ENCODE measurements at places on chromosomes 7 and 10.

DNA sequence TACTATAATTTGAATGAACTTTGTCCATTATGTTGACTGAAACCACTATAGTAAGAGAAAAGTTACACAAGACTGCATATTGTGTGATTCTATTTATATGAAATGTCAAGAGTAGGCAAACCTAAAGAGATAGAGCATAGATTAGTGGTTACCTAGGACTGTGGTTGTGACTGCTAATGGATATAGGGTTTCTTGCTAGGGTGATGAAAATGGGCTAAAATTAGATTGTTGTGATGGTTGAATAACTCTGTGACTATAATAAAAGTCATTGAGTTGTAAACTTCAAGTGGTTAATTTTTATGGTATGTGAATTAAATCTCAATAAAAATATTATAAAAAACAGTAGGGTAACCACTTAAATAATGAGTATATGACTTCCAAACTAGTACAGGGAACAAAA lies 142.9 kb upstream of the AHR start:
- DNase-seq: no peak

GRCh38 chr7:71633551-71634008 lies 501.6 kb downstream of the GALNT17 start:
- DNase-seq: no peak

DNA sequence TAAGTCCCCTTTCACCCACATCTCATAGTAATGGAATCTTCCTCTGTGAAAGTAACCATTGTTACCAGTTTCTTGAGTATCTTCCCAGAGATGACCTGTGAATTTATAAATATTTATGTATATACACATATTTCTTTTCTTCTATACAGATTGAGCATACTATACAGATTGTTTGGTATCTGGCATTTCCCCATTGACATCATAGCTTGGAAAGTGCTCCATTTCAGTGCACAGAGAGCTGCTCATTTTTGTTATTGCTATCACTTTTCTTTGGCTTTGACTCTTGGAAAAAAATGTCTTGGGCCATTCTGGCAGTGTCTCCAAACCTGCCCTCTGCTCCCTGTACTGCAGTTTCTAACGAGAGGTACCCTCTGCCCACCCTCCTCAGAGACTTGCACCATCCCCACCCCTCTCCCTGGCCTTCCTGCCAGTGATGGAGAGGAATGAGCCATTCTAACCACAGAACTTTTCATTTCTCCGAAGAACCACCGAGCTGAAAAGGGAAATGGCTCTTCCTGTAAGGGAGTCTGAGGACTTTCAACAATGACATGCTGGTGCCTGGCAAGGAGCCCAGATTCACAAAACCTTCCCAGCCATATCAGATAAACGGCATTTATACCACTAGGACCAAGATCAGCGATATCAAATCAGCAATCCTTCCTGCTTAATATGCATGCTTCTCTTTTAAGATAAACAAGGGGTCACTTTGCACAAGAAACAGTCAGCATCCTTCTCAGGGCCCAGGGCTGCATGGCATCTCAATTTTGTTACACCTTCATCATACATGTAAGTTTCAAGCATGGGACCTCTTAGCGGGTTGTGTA lies 19.7 kb upstream of the CCSER2 start:
- DNase-seq: peak; percentile 5

- peak; percentile 48 for DNase-seq
These were observed 22.3 kb downstream of the AMZ1 start for GRCh38 chr7:2710286-2710655.

DNA sequence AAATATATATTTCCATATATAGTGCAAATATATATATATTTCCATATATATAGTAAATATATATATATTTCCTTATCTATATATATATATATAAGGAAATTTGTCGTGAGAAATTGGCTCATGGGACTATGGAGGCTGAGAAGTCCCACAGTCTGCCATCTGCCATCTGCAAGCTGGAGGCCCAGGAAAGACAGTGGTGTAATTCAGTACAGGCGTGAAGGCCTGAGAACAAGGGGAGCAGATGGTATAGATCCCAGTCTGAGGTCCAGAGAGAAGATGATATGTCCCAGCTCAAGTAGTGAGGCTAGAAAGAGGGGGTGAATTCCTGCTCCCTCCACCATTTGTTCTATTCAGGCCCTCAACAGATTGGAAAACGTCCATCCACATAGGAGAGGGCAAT lies 78.9 kb downstream of the MTPN start:
- no peak for DNase-seq

GRCh38 chr7:135246191-135246825 lies 12.7 kb downstream of the STRA8 start:
- DNase-seq: no peak

DNA sequence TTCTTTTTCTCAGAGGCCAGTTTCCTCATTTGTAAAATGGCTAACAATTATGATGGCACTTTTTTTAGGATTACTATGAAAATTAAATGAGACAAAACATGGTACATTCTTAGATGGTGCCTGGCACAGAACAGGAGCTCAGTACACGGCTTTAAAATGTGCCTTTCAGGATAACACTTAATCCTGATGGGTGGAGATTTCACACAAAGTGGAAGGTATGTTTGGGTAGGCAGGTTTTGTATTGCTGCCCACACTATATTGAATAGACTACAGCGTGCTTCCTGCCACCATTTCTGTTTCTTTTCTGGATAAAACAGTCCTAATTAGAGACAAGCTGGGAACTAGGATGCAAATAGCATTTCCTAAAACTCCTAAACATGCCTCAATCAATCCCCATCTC lies 22.0 kb upstream of the IMPDH1 start:
- no peak for DNase-seq

GRCh38 chr10:48948470-48949037 lies 8.9 kb upstream of the LRRC18 start:
- no peak for DNase-seq

- no peak for DNase-seq
These were observed 168.8 kb upstream of the FRMD4A start for GRCh38 chr10:14499601-14499904.

DNA sequence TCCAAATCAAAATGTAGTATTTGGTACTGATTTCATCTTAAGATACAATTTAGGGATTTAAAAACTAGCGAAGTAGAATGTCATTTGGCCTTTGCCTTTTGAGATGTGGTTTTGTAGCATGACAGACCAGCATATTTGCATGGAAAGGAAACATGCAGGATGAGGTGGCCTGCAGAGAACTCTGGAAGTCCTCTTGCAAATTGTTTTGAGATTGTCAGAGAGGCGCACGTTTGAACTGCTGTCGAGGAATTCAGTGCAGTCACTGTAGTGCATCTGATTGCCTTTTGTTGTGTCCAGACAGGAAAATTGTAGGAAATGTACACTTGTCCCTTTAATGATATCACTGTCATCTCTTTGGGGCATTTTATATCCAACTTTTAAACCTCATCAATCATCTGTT lies 136.7 kb downstream of the CELF2 start:
- no peak for DNase-seq

DNA sequence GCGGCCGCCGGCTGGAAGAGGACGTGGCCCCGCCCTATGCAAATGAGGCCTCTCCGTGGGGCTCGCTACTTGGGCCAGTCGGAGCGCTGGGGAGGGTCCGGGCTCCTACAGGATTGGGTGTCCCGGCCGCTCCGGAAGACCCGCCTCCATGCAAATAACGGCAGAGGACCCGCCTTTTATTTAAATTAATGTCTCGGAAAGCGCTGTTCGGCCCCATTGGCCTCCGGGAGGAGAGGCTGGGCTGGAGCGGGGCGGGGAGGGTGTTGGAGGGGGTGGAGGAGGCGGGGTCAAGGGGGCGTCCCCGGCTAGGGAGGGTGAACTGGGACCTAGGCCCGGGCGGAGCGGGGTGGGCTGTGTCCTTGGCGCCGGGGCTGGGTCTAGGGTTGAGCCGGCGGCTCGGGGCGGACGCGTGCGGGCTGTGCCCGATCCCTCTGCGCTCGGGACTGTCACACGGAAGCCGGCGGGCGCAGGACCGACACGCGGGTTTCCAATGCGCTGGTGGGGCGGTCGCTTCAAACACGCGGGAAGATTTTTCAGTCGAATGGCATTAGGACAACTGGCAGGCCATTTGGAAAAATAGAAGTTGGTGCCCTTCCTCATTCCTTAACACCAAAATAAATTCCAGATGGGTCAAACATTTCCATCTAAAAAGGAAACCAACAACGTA lies 344 bp upstream of the POLM start:
- DNase-seq: peak; percentile 99

GRCh38 chr10:124743191-124744101 lies 732 bp downstream of the FAM53B start:
- DNase-seq: no peak

DNA sequence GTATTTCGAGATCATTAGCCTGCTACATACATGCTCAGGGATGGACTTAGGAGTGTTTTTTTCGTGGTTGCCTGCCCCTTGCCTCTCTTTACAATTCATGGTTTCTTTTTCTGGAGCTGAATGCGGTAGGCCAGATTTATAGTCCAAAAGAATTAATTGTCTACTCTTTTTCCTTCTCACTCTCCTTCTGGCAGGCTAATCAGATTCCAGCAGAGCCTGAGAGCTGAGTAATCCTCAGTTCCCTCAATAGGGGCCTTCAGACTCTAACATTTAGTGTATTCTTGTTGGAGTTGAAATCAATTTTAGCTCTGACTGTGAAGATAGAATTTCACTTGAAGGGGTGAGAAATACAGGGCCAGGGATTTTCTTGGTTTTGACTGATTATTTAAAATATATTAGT lies 16.4 kb downstream of the SORCS3 start:
- no peak for DNase-seq

- DNase-seq: no peak
These were observed 68.2 kb upstream of the AGK start for GRCh38 chr7:141483044-141483443.

DNA sequence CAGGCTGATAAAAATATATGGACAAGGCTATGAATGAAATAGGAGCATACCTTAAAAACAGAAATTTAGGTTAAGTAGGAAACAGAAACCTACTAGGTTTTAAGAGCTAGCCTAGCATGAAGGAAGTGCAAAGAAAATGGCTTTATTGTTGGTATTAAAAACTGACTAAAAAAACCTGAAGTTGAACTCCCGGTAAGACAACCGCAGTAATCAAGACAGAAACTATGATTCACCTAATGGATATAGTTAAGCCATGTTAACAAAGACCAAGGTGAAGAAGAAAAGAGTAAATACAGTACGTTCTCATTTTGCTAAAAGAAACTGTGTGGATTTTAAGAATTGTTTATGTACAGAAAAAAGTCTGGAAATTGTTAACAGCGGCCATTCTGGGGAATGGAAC lies 2.5 kb downstream of the RTKN2 start:
- DNase-seq: no peak

DNA sequence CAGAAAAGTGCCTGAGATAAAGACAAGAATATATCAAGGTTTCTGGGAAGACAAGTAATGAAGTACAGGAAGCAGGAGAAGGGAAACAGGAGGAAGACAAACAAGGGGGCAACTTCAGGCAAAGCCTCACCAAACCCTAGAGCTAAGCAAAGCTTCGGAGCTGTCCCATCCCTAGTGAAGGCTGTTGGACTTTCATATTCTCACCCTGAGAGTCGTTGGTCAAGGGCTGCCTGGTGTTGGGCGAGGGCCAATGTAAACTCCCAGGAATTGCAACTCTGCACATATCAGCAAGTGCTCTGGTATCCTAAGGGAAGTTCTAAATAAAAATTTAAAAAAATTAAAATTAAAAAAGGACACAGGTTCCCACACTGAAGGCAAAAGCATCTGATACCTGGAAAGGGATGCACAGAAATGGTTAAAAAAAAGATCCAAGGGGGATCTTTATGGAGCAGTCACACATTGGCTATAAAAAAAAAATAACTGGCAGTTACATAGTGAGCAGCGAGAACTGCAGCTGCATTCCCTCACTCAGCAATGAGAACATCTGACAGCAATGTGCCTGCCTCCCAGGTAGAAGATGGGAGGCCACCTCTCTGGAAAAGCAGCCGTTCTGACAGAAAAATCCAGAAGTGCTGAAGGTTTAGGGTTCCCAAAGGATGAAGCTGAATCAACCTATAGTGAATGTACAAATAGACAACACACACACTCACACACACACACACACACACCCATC lies 304.7 kb downstream of the WDR11 start:
- DNase-seq: no peak

DNA sequence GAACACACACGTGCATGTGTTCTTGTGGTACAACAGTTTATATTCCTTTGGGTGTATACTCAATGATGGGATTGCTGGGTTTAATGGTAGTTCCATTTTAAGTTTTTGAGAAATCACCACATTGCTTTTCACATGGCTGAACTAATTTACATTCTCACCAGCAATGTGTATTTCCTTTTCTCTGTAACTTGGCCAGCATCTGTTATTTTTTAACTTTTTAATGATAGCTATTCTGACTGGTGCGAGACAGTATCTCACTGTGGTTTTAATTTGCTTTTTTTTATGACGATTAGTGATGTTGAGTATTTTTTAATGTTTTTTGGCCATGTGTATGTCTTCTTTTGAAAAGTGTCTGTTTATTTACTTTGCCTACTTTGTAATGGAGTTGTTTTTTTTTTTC lies 256.6 kb downstream of the ZWINT start:
- no peak for DNase-seq

DNA sequence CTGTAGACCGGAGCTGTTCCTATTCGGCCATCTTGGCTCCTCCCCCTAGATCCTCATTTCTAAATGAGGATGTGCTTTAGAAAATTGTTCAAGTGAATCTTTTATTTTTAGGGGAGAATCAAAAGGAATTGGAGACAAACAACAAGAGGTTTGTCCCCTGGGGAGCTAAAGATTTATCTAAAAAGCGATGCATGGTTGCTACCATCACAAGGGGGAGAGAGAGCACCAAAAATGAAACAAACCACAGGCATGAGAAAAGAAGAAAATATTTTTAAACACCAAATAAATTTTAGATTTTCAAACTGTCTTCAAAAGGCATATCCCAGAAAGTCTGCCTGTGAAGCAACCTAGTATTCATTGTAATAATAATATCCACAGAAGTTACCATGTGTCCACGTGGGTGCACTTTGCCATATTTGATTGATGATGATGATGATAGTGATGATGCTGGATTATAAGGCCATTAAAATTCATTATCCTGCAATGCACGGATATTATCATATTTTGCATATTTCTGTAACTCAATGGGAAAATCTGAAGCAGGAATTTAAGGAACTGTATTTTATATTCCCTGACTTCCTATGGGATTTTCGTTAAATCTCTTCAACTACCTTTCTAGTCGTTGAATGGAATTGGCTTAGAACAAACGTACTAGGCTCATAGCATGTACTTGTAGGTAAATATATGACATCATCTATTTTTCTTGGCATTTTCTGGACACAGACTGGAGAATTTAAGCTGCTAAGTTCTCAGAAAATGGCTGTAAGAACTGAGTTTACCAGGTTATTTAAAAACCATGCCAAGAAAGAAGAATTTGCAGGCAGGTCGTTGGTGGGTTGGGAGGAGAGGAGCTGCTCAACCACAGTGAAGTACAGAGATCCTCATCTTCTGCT lies 171.6 kb downstream of the WDR37 start:
- no peak for DNase-seq

Measured in stimulated activated CD4-positive, alpha-beta T cell treated with anti-CD3 and anti-CD28 coated beads, Interleukin-4, amount 100 ng/mL, for 4 hours (primary cell).